Putamen (tissue), 1 donor: ENCODE measurements at places on chromosomes 12 and 14.

DNA sequence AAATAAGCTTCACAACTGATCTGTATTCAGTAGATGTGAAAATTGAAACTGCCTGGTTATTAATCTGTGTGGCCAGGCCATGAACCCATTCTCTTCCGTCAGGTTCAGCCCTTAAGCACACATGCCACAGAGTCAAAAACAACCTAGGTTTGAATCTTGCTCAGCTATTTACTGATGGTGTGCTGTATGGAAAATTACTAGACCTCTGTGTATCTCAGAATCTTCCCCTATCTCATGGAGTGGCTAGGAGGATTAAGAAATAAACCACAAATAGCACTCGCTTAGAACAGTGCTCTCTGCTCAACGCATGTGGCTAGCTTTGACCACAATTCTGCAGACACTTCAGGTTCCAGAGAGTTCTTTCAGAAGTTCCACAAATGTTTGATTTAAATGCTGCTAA, 240.7 kb upstream of the PLEKHG7 start:
- peak; percentile 7 for DNase-seq

- DNase-seq: no peak
Observed at GRCh38 chr14:98701377-98701776, 570.6 kb downstream of the BCL11B start.

GRCh38 chr14:54470701-54471100, 18.1 kb downstream of the GMFB start:
- DNase-seq: no peak

DNA sequence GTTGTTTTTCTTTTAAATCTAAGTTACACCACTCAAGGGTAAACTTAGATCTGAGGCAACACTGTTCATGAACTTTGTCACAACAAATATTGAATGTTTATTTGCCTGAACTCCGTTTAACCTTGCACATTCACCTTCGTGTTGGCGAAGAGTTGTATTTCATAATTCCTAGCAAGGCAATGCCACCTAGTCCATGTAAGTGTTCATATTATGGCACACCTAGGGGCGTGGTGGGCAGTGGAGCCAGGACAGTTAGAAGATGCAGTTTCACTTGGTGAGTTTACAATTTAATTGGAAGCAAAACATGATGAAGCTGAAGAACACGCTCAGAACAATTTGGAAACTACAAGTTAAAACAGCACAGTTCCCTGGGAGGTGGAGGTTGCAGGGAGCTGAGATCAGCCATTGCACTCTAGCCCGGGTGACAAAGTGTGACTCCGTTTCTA, 30.4 kb upstream of the GNPNAT1 start:
- no peak for DNase-seq

DNA sequence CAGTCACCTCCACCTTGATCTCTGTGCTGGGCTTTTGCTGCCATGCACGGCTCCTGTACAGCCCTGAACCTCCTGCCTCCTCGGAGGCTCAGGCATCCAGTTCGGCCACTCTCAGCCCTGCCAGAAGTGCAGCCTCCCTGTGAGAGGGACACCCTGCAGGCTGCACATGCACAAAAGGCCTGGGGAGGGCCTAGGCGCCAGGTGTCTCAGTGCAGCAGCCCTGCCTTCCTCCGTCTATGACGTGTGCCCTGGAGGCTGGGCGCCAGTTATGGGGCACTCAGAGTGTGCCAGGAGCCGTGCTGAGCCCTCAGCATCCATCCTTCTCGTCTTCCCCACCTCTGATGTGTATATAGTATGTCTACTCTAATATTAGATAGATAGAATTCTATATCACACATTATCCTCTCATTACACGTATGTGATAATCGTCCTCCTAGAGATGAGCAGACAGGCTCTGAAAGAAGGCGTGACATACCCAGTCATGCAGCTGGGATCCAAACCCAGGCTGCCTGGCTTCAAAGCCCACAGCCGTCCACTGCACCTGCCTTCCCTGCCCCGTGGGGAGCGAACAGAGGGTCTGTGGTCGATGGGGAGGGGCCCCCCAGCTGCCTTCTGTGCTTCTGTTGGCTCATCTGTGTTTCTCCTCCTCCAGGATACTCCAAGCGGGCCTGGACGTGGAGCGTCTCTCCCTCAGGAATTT, 101.1 kb downstream of the B4GALNT3 start:
- no peak for DNase-seq

DNA sequence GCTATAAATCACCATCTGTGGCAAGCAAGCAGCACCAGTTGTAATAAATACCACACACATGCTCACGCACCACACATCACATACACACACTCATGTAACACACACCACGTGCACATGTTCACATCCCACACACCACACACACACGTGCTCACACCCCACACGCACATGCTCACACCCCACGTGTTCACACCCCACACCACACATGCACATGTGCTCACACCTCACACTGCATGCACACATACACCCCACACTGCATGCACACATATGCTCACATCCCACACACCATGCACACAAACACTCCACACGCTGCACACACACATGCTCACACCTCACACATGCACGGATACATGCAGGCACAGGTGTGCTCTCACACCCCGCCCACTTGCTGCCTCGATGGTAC, 22.9 kb upstream of the ANKLE2 start:
- DNase-seq: no peak

GRCh38 chr12:44381341-44381740, 494.8 kb downstream of the NELL2 start:
- no peak for DNase-seq

DNA sequence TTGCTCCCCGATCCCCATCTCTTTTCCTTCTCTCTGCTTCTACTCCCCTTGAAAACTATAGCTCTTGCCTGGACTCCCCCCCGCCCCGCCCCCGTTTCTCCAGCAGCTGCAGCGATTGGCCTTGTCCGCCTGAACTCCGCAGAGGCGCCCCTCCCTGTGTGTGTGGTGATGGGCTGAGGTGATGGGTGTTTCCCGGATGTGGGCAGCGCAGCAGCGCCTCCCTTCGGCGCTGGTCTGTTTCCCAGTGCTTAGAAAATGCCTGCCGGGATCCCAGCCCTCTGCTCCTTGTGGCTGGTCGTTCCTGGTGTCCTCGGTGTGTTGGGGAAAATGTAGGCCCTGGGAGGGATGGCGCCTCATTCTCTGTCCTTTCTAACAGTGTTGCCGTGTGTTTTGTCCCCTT, 43.3 kb downstream of the GALNT8 start:
- no peak for DNase-seq

- no peak for DNase-seq
Observed at GRCh38 chr14:34000396-34000795, 49.5 kb upstream of the EGLN3 start.

- DNase-seq: no peak
Observed at GRCh38 chr14:36132826-36133225, 43.7 kb downstream of the PTCSC3 start.

DNA sequence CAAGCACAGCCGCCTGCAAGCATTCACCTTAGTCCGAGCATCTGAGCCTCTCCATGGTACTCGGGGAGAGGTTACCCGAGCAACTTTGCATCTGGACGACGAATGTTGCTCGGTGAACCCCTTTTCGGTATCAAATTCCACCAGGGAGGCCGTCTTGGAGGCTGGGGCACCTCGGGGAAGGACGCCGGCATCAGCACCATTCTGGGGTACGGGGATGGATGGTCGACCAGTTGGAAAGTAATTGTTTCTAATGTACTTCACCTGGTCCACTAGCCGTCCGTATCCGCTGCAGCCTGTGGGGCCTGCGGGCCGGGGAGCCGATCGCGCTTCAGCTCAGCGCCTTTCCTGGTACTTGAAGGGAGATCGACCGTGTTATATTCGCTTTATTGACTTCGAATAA, 161.7 kb upstream of the RTL1 start:
- no peak for DNase-seq
